Naive thymus-derived CD4-positive, alpha-beta T cell (primary cell): ENCODE measurements at places on chromosomes 6 and 20.

- no peaks in the 10 kb centered on the region for H3K36me3 ChIP-seq
- H3K4me1 ChIP-seq, result no peaks in the 10 kb centered on the region
- H3K4me3 ChIP-seq, result no peak overlapping the region
- no peak for DNase-seq
- no peak overlapping the region for H3K27ac ChIP-seq
- no peaks in the 10 kb centered on the region for H3K27me3 ChIP-seq
Observed at GRCh38 chr20:53220482-53221307, 248.5 kb downstream of the TSHZ2 start.

- no peaks in the 10 kb centered on the region for H3K27me3 ChIP-seq
- H3K36me3 ChIP-seq, result no peaks in the 10 kb centered on the region
- H3K27ac ChIP-seq, result no peak overlapping the region
Observed at GRCh38 chr6:3959385-3959784, 110.2 kb downstream of the FAM50B start.

GRCh38 chr6:41558033-41558807 lies 12.0 kb downstream of the FOXP4 start:
- DNase-seq, result no peak
- H3K27me3 ChIP-seq, result no peaks in the 10 kb centered on the region
- H3K4me3 ChIP-seq, result no peak overlapping the region
- H3K36me3 ChIP-seq, result no peaks in the 10 kb centered on the region
- peaks cover 19% of the 10 kb centered on the region for H3K4me1 ChIP-seq

DNA sequence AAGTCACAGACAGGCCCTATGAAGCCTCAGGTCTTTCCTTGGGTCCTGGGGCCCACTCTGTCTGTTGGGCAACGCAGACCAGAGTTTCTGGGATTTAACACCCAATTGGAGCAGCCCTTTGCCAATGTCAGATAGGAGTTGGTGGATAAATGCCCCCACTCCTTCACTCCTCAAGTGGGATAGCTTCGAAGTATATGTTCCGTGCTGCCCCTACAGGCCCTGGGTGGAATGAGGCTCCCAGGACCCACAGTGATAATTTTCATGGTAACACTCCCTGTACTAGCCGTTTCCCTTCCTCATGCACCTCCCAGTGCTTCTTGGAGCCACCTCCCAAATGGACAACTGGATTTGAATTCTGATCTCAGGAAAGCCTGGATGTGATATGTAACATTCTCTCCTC lies 145.4 kb downstream of the FOXA2 start:
- H3K27me3 ChIP-seq, result no peaks in the 10 kb centered on the region
- H3K36me3 ChIP-seq, result no peaks in the 10 kb centered on the region
- H3K4me1 ChIP-seq, result no peaks in the 10 kb centered on the region
- DNase-seq, result no peak
- H3K27ac ChIP-seq, result no peak overlapping the region

GRCh38 chr6:111550195-111550594 lies 55.5 kb downstream of the TRAF3IP2 start:
- H3K27me3 ChIP-seq, result no peaks in the 10 kb centered on the region
- no peak overlapping the region for H3K4me3 ChIP-seq
- H3K36me3 ChIP-seq, result no peaks in the 10 kb centered on the region
- no peak overlapping the region for H3K27ac ChIP-seq

GRCh38 chr6:111861431-111861885 lies 11.8 kb downstream of the FYN start:
- DNase-seq, result no peak
- H3K36me3 ChIP-seq, result no peaks in the 10 kb centered on the region
- H3K27ac ChIP-seq, result peak overlapping the region; percentile 9
- no peaks in the 10 kb centered on the region for H3K27me3 ChIP-seq
- H3K4me3 ChIP-seq, result peak overlapping the region; percentile 6

DNA sequence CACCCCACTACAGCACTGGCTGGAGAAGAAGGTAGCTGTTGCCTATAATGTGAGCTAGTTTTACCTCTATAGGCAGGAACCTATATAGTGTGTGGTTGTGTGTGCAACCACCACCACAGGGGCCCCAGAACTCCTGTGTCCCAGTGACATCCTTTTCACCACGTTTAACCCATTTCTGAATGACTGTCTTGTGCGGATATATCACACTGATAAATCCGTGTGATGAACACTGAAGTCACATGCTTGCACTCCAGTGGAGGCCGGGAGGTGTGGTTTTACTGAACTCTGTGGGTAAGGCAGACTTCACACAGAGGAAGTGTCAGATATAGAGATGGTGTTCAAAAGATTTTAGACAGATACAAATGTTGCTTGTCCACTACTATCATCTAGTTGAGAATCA lies 32.5 kb downstream of the SDHAF4 start:
- no peaks in the 10 kb centered on the region for H3K4me1 ChIP-seq
- H3K36me3 ChIP-seq, result no peaks in the 10 kb centered on the region
- DNase-seq, result no peak

- H3K27me3 ChIP-seq, result no peaks in the 10 kb centered on the region
- no peak overlapping the region for H3K27ac ChIP-seq
- DNase-seq, result no peak
- H3K4me1 ChIP-seq, result no peaks in the 10 kb centered on the region
- H3K4me3 ChIP-seq, result no peak overlapping the region
Observed at GRCh38 chr6:42251911-42252637, 34.4 kb upstream of the MRPS10 start.

- no peaks in the 10 kb centered on the region for H3K27me3 ChIP-seq
- H3K4me1 ChIP-seq, result no peaks in the 10 kb centered on the region
- peaks cover 19% of the 10 kb centered on the region for H3K36me3 ChIP-seq
- H3K4me3 ChIP-seq, result peak overlapping the region; percentile 71
Observed at GRCh38 chr20:45407067-45407745, 883 bp upstream of the DBNDD2 start.

DNA sequence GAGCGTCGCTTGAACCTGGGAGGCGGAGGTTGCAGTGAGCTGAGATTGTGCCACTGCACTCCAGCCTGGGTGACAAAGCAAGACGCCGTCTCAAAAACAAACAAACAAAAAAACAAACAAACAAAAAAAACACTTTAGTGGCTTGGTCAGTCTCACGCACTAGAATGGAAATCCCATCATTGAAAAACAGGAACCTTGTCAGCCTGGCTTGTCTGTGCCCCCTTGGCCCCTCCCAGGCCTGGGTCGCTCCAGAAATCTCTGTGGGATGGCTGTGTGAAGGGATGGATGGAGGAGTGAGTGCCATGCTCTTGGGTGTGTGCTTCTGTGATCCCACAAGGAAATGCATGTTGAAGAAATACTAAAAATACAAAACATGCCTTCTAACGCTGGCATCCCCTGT lies 20.9 kb upstream of the NAA20 start:
- no peaks in the 10 kb centered on the region for H3K4me1 ChIP-seq
- no peaks in the 10 kb centered on the region for H3K36me3 ChIP-seq
- no peak overlapping the region for H3K27ac ChIP-seq
- H3K4me3 ChIP-seq, result no peak overlapping the region

- H3K4me1 ChIP-seq, result no peaks in the 10 kb centered on the region
- no peaks in the 10 kb centered on the region for H3K36me3 ChIP-seq
- no peaks in the 10 kb centered on the region for H3K27me3 ChIP-seq
Observed at GRCh38 chr6:160160450-160160849, 38.8 kb downstream of the SLC22A1 start.

- DNase-seq, result no peak
- H3K36me3 ChIP-seq, result no peaks in the 10 kb centered on the region
- no peak overlapping the region for H3K27ac ChIP-seq
- no peaks in the 10 kb centered on the region for H3K27me3 ChIP-seq
Observed at GRCh38 chr20:46087161-46087560, 2.6 kb downstream of the NCOA5 start.

- H3K27me3 ChIP-seq, result no peaks in the 10 kb centered on the region
- H3K4me3 ChIP-seq, result no peak overlapping the region
- H3K27ac ChIP-seq, result no peak overlapping the region
- H3K4me1 ChIP-seq, result peaks cover under 1% of the 10 kb centered on the region
- H3K36me3 ChIP-seq, result no peaks in the 10 kb centered on the region
- no peak for DNase-seq
Observed at GRCh38 chr6:50820869-50821264, 2.2 kb downstream of the TFAP2B start.

DNA sequence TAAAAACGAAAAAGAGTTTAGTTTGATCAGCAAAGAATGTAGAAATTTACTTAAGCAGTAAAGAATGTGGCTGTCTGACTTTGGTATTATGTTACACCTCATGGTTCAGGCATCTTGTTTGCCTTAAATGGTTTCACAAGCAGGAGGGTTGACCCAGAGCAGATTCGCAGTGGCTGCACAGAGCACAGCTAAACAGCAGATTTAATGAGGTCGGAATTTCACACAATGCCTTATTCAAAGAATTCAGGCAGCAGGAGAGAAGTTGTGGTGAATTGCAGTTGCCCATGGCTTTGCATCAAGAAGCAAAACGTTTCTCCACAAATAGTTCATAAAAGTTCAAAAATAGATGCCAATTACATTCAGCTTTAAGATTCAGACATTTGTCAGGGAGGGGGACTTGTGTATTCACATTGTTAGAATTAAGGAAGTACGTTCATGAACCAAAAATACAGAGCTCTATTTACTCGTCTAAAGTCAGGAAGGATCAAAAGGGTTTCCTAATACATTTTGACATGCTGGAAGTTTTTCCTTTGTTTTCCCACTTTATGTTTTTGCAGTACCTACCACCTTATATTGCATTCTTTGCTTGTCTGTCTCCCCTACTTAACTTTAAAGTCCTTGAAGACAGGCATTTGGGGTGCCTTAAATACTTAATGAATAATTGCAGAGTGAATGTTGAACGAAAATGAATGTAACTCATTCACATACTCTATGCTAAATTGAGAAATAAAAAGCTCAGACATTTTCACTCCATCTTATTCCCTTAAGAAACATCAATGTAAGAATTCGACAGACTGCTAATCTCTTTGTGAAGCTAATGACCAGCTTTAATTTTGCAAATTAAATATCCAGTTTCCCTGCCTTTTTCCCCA lies 1163.6 kb upstream of the CITED2 start:
- H3K27ac ChIP-seq, result no peak overlapping the region
- H3K4me3 ChIP-seq, result no peak overlapping the region
- DNase-seq, result no peak
- no peaks in the 10 kb centered on the region for H3K36me3 ChIP-seq
- H3K4me1 ChIP-seq, result no peaks in the 10 kb centered on the region
- no peaks in the 10 kb centered on the region for H3K27me3 ChIP-seq

DNA sequence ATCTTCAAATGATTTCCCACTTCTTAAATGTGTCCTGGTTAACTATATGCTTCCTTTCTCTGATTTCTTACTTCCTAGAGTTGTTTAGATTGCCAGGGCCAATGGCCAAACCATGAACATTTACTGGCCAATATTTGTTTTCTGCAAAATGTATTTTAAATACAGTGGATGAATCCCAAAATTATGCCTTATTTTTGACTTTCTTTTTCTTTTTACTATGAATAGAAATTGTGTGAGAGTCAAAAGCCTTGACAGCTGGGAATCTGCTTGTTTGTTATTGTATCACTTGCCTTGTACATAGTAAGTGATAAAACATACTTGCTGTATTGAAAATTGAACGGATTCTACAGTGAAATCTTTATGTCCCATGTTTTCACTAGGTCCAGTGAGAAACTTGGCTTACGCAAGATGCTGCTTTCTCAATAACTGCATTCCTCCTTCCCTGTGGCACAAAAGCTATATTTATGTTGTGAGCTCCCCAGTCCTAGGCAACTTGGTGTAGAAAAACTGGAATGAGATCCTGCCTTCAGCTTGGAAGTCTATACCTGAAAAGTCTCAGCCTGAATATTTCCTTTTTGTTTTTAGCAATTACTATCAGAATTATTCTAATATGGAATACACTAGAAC lies 295.2 kb downstream of the EPHA7 start:
- H3K27ac ChIP-seq, result no peak overlapping the region
- no peak for DNase-seq
- H3K4me3 ChIP-seq, result no peak overlapping the region
- no peaks in the 10 kb centered on the region for H3K36me3 ChIP-seq
- H3K4me1 ChIP-seq, result no peaks in the 10 kb centered on the region
- H3K27me3 ChIP-seq, result no peaks in the 10 kb centered on the region

DNA sequence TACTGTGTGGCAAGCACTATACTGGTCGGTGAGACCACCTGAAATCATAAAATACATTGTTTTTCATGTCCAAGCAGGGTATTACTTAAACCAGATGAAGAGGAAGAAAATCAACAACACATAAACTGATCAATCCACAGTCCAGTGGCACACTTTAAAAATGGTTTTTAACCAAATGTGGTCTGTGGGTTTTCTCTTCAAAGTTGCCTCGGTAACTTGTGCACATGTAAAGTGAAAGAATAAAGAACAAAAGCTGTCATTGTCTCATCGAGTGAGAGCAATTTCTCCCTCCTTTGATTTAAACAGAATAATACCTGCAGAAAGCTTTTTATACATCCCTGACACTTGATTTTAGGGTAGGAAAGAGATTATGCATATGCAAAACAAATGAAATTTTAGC lies 3.7 kb downstream of the FLRT3 start:
- no peaks in the 10 kb centered on the region for H3K4me1 ChIP-seq
- H3K4me3 ChIP-seq, result no peak overlapping the region
- H3K27me3 ChIP-seq, result no peaks in the 10 kb centered on the region
- H3K27ac ChIP-seq, result no peak overlapping the region
- no peak for DNase-seq

DNA sequence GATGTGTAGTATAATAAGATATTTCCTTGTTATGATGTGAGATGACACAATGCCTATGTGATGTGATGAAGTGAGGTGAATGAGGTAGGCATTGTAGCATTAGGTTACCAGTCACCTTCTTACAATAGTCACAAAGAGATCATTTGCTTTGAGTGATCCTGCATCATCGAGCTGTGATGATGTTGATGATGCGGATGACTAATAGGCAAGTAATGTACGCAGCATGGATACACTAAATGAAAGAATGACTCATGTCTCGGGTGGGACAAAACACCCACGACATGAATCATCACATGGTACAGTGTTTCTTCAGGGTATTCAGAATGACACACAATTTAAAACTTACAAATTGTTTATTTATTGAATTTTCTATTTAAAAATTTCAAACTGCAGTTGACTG lies 806.3 kb upstream of the GJE1 start:
- no peak overlapping the region for H3K4me3 ChIP-seq
- no peaks in the 10 kb centered on the region for H3K36me3 ChIP-seq
- H3K27me3 ChIP-seq, result no peaks in the 10 kb centered on the region
- no peaks in the 10 kb centered on the region for H3K4me1 ChIP-seq

- H3K4me3 ChIP-seq, result no peak overlapping the region
- H3K4me1 ChIP-seq, result no peaks in the 10 kb centered on the region
- H3K36me3 ChIP-seq, result no peaks in the 10 kb centered on the region
- no peak overlapping the region for H3K27ac ChIP-seq
- no peak for DNase-seq
Observed at GRCh38 chr20:39717936-39718335, 755.8 kb downstream of the DHX35 start.

DNA sequence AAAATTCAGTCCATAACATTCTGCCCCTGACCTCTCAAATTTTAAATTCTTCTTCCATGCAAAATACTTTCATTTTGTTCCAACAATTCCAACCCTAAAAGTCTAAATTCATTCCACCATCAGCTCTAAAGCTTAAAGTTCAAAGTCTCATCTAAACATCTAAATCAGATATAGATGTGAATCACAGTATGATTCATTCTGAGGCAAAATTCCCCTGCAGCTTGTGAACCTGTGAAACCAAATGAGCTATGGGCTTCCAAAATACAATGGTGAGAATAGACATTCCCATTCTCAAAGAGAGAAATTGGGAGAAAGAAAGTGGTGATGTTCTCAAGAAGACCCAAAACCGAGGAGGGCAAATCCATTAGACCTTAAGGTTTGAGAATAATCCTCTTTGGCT lies 309.8 kb downstream of the HIVEP2 start:
- no peak overlapping the region for H3K27ac ChIP-seq
- H3K36me3 ChIP-seq, result no peaks in the 10 kb centered on the region
